ENCODE measurements at places on chromosomes 2 and 18.

GRCh38 chr2:186962085-186962747, 113.2 kb upstream of the ZSWIM2 start:
- DNase-seq: no peak

DNA sequence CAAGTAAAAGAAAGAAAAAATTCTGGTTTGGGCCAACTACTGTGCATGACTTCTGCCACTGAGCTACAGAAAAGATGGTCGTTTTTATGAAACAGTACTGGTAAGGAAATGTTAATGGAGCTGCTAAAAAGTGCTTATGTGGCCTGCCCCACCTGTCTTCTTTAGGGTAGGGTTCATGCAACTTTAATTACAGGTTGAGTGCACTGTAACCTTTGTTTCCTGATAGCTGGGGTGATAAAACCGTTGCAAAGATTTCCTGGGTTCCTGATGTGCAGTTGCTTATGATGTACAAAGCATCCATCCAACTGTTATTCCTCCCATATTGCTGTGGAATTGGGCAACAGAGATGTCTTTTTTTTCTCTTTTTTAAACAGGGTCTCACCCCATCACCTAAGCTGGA, 34.3 kb upstream of the PUM2 start:
- no peak for DNase-seq

DNA sequence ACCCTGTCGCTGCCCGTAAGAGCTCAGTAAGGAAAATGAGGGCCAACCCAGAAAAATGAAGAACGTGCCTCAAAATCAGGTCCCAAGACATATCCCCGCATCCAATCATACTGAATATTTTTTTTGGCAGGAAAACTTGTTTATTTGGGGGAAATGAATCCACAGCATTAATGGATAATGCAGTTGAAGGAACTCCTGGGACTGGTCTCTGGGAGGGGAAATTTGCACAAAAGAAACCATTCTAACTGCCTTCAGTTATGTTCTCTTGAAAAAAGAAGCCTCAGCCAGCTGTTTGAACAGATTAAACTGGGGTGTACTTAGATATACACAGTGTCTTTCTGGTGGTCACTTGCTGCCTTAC, 61.3 kb downstream of the SPRED2 start:
- DNase-seq: no peak

GRCh38 chr18:77711096-77711495, 461.4 kb downstream of the GALR1 start:
- DNase-seq: no peak

DNA sequence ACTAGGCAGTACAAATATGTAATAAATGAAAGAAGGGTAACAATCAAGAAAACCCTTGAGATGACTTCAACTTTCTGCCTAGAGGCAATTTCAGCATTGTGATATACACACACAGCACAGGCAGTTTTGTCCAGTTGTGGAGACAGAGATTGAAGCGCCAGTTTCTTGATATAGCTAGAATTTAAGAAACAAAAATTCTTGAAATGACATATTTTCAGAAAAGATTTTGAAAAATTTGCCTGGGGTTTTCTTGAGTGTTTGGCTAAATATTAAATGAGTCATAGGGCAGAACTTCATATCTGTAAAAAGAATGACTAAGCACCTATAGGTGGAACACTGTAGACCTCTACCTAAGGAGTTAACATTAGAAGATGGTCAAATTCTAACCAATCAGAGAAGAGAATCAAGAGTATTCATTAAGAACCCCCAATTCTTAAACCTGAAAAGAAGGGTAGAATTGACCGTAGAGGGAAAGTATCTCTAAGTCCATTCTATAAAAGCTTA, 1266.8 kb upstream of the TMEFF2 start:
- DNase-seq: peak; percentile 3

DNA sequence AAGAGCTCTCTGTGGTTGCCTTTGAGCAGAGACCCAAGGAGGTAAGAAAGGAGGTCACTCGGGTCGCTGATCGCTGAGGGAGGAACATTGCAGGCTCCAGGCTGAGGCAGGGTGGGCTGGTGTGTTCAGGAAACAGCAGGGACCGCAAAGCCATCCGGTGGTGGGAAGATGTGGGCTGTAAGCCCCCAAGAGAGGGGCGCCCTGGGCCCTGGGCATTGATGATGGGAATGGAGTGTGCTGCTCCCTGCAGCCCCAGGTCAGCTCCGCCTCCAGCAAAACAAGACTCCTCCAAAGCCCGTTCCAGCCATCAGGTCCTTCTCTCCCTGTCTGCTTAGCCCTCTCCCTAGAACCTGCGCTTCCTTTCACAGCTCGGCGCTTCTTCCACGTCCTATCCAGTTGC, 229.7 kb downstream of the KLHL29 start:
- no peak for DNase-seq

- no peak for DNase-seq
These were observed 44.6 kb downstream of the FOSL2 start for GRCh38 chr2:28437149-28437835.

GRCh38 chr2:197211881-197212342, 98.7 kb downstream of the ANKRD44 start:
- no peak for DNase-seq

- no peak for DNase-seq
These were observed 4.8 kb upstream of the KDM3A start for GRCh38 chr2:86436328-86436727.

DNA sequence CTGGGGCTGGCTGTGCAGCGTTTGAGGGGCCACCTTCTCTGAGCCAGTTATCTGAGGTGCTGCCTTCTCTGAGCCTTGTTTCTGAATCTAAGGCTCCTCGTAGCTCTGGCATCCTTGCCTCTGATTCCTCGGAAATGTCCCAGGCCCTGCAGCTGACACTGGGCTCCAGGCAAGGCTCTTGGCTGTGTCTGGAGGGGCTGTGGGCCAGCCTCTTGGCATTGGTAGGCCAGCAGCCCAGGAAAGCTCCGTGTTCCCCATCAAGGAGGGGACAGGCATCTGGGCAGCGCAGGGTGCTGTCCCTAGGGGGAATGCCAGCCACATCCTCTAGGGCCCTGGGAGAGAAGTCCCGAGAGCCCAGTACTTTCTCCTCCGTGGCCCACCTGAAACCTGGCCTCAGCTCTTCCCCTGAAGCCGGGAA, 40.7 kb upstream of the TAF1B start:
- DNase-seq: no peak

DNA sequence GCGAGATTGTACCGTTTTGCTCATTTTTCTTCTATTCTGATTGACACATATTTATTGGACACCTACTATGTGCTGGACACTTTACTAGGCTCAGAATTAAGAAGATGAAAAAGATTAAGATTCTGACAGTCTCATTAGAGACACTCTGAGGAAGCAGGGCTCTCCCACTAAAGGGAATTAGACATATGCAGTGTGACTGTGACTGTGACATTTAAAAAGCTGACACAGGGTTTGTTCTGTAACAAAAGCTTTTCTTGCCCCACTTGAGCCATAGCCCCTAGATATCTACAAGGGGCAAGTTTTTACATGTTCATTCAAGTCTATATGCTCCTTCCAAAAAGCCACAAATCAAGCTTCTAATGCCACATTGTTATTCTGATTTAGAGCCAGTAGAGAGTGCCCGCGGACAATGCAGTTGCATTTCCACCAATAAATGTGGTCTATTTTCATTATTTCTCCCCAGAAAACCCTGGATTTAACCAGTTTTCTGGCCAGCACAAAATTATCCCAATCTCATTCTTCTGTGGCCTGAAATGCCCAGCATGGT, 9.8 kb downstream of the ARHGAP25 start:
- no peak for DNase-seq

DNA sequence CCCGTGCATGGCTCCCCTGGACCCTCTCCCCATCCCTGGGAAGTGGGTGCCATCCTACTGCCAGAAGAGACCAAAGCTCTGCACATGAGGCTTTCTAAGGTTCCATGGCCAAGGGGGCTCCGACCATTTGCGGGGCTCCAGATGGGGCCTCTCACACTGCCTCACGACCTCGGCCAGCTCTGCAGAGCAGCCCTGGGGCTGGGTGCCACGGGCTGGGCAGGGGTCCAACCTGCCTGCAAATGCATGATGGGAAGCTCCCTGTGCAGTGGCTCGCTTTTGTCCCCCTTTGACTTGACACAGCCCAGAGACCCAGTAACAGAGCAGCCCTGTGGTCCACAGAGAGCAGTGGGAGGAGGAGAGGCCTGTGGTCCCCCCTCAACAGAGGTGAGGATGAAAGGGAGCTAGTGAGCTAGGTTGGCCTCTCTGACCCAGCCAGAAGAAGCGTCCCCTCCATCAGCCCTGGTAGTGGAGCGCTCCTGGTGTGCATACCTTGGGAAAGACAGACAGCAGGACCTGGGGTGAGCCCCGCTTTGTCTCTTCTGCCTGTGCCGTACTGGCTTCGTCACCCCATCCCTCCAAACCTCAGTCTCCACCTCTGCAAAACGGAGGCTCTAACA, 174.1 kb downstream of the DDX1 start:
- no peak for DNase-seq

- DNase-seq: peak; percentile 76
These were observed 5.8 kb downstream of the DLX2 start for GRCh38 chr2:172096626-172097547.

GRCh38 chr18:24877546-24877945, 417.1 kb downstream of the HRH4 start:
- DNase-seq: no peak

- DNase-seq: no peak
These were observed 80.2 kb downstream of the MREG start for GRCh38 chr2:215933151-215933550.

- no peak for DNase-seq
These were observed 116.1 kb upstream of the GPC1 start for GRCh38 chr2:240319221-240319854.

GRCh38 chr2:30223413-30223874, 7.9 kb upstream of the LBH start:
- DNase-seq: no peak

GRCh38 chr2:52034706-52035105, 1002.8 kb upstream of the NRXN1 start:
- DNase-seq: no peak

- DNase-seq: peak; percentile 82
These were observed 135.8 kb downstream of the SH3RF3 start for GRCh38 chr2:109264595-109265328.

DNA sequence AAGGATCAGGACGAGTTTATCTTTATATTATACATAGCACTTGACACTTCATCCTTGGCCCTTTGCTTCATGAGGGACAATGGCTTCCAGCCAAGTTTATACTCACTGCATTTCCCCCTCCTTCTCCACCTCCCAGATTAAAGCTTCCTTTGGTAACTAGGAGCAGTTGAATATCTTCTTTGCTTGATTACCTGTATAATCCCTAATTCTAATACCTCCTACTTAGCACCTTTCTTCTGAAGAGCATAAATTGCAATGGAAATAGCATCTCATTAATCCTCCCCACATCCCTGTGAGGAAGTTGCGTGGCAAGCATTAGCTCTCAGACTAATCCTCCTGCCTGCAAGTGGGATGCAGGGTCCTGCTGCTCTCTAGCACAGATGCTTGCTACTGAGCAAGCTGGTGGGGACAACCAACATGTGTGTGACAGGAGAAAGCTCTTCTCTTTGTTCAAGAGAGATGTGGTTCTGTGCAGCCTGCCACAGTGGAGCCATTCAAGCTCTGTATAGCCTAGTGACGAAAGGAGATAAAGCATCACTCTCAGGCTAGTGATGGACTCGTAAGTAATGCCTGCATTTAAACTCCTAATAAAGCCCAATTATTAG, 19.1 kb downstream of the KLHL14 start:
- DNase-seq: no peak

- DNase-seq: no peak
These were observed 467.6 kb upstream of the CWC22 start for GRCh38 chr2:180474716-180475115.

DNA sequence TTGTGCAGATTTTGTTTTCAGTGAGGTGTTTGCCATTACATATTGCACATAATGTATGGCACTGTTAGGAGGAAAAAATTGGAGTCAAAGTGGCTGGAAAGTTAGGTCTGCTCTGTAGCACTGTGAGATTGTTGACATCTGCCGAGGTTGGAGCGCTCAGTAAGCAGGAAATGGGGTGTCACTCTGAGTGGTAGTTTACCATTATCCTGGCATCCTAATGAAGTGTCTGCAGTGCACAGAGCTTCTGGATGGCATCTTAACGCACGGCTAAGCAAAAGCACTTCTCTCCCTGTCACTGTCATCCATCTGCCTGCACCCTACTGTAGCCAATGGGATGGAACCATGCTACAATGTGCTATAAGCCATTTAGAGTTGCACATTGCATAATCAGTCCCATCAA, 561.9 kb downstream of the ARHGAP15 start:
- no peak for DNase-seq

- no peak for DNase-seq
These were observed 678.3 kb downstream of the NYAP2 start for GRCh38 chr2:226077841-226078240.

GRCh38 chr18:75090336-75090735, 118.6 kb downstream of the PTGR3 start:
- DNase-seq: no peak

DNA sequence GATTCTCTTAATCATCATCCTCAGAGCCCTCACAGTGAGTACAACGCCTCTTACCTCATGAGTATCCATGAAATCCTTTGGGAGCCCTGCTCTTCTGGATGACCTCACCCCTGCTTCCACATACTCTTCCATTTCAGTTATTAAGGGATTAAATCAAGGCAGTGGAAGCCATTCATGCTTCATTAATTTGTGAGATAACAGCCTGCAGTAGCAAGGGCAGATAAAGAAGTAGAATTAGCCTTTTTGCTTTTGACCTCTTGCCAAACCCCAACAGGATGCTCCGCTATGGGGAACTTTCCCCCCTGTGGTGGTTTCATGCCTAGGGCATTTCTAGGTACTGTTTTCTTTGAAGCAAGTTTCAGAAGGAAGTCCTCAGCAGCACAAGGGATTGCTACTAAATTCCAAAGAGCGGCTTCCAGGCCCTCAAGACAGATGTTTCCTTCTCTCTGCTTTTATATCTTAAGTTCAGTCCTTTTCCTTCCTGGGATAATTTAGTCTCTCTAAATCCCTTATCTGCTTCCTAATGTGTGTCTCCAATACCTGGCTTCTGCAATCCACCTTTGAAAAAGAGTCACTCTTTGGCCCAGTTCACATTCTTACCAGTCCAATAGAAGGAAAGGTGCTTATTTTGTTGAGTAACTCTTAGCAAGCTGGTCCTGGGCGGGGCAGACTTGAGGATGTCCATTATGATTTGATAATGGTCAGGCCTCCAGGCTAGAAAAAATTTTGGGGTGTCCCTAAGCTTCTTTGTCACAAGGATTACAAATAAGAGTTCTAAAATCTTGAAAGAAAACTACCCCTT, 76.9 kb downstream of the MYO1B start:
- peak; percentile 82 for DNase-seq

GRCh38 chr2:170587117-170587516, 128.0 kb upstream of the SP5 start:
- DNase-seq: no peak

Data from fibroblast of upper back skin (primary cell).